ENCODE measurements at places on chromosomes 1 and 21.

DNA sequence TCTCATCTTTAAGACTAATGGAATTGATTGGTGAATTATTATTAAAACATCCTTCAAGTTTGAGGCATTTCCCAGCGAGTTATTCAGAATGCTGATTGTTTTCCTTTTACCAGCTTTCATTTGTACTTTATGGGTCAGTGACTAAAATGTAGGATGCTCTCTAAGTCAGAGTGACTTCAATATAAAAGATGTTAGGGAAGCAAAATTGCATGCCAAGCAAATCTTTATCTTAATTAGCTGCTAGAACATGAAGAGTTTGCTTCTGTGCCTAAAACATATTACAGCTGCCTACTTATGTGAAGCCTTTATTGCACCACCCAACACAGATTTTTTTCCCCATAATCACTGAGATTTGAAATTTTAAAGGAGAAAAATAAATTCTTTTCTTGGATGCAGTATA lies 79.8 kb upstream of the CYYR1 start:
- DNase-seq, result no peak

GRCh38 chr1:185570962-185571361 lies 163.2 kb upstream of the HMCN1 start:
- DNase-seq, result no peak

- DNase-seq, result no peak
These were observed 82.8 kb downstream of the EXTL2 start for GRCh38 chr1:100811808-100812207.

DNA sequence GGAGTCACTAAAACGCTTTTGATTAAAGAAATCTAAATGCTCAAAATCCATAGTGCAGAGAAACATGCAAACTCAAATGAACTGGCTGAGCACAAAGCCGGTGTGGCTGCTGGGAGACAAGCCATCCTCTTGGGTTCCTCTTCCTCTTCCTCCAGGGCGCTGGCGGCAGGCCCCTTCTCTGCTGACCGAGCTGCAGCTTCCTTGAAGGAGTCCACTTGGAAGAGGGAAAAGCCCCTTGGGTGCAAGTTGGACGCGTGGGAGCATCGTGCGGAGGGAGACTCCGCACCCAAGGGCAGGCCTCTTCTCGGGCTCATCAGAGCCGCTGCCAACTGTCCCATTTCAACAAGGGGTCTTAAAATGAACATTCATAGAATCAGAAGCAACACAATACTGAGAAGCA lies 7.9 kb downstream of the CCNL2 start:
- no peak for DNase-seq

DNA sequence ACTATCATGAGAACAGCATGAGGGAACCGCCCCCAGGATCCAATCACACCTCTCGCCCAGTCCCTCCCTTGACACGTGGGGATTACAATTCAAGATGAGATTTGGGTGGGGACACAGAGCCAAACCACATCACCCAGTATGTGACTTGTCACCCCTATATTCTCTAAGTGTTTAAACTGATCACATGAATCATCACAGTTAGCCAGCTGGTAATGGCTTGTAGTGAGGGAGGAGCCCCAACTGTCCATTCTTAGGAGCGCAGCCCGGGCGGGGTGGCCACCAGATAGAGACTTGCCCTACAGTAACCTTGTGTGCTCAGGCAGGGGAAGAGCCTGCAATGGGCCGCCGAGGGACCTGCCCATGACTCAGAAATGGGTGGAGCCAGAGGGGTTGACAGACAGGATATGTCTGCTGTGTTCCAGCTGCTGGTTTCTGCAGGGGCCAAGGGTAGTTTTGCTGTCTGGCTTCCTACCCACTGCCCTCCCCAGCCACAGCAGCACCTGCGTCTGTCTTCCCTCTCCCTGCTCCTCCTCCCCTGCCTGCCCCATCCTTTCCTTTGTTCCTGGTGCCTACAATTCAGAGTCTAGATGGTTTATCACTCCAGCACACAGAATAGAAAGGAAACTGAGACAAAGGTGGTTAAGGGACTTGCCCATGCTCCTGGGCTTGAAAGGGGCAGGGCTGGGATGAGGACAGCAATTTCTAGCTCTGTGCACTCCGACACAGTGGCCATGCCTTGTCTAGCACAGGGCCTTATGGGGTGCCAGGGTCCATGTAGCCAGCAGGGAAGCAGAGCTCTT lies 9.2 kb downstream of the ABCG1 start:
- DNase-seq, result peak; percentile 93

GRCh38 chr1:152777510-152778137 lies 2.7 kb downstream of the LCE1F start:
- peak; percentile 29 for DNase-seq

GRCh38 chr1:170085091-170085490 lies 10.6 kb upstream of the KIFAP3 start:
- DNase-seq, result no peak

DNA sequence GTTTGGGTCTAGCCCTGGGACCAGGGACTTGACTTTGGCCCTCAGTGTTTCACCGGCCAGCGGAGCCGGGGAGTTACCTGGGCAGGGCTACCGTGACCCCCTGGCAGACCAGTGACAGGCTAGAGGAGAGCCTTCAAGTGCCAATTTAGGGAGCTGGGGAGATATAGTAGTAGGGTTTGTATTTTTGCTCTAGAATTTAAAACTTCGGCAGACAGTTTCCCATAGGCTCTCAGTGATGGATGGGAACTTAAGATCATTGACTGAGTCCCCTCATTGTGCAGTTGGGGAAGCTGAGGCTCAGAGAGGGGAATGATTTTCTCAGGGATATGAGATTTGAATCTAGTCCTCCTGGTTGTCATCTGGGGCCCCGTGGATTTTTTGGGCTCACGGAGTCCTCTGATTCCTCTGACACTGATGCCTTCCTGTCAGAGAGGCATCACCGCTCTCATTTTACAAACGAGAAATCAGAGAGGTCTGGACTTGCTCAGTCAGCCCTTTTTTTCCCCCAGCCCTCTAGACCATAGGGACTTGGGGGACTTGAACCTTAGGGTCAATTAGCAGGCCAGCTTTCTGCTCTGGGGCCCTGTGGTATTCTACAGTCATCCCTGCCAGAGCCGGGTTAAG lies 58.3 kb upstream of the ACOT11 start:
- DNase-seq, result no peak

All from MV-4-11 (cell line).